Skin of body (tissue), 3 donors: ENCODE measurements at places on chromosomes 12 and 14. TPM values are rescaled to one million over a fixed set of nuclear protein-coding genes. Genes with fewer than 3 reads are reported as not detected.

DNA sequence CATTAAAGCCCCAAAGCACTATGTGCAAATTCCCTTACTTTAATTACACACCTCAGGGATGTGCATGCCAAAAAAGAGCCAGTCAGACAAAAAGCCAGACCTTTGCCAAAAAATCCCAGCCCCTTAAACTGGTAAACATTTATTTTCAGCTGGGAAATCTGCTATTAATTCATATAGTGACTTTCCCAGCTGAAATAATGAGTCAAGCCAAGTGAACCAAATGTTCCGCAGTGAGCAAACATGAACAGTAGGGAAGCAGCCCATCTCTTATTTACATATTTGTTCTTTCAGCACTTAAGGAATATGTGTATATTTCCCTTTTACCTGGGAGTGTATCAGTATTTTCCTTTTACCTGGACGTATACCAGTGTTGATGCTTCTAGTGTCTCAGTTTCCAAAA lies 44.0 kb upstream of the OTX2 start:
- no peak for DNase-seq

GRCh38 chr12:13257356-13257875 lies 60.9 kb downstream of the EMP1 start:
- no peak for DNase-seq

DNA sequence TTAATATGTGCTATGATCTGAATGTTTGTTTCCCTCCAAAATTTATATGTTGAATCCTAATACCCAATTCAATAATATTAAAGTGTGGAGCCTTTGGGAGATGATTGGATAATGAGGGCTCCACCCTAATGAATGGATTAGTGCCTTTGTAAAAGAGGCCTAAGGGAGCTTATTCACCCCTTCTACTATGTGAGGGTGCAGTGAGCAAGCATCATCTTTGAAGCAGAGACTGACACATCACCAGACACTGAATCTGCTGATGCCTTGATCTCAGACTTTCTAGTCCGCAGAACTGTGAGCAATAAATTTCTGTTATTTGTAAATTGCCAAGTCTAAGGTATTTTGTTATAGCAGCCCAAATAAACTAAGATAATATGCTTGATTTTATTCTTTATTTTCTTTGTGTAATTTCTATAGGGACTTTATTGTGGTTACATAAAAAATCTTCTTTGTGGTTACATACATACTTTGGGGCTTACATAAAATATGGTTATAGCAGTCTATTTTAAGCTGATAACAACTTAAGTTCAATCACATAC lies 131.1 kb upstream of the SLC38A2 start:
- DNase-seq = no peak

- DNase-seq = peak; percentile 28
These were observed 109.7 kb upstream of the MDGA2 start for GRCh38 chr14:47785058-47785457.

DNA sequence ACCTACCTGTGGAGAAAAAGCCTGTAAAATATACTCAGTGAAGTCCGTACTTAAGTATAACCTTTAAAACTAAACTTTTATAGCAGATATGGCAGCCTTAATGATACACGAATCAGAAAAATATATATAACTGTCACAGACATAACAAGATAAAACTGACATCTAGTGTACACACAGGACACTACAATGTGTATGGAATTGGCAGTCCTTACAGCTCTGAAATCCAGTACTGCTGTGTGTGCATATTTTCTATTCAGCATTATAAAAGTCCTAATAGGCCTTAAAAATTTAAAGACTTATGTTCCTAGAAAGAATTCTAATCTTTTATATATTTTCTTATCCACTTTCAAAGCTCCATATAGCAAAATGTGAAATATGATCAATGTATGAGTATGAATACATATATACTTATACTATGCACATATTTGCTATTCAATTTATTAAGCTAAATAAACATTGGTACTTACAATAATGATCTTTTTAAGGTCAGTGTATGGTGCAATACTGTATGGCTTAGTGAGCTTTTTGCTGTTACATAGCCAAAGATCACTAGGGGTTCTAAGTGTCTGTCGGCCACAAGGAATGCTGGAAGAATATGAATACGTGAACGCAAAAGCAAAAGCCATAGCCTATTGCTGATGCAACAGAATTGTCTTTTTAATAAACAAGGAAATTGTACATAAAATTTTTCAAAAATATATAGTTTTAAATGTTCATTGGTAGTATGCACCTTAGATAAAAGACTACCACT lies 69.2 kb downstream of the C2CD5 start:
- DNase-seq = no peak

TMTC1 gene
- total RNA-seq = 21.9 TPM
